NAMALWA (cell line): ENCODE measurements at places on chromosomes 5 and 9.
A peak's percentile ranks its signal among the peaks of the same experiment; 100 is the strongest.

GRCh38 chr9:121363622-121363961 lies 6.5 kb downstream of the STOM start:
- DNase-seq: no peak

DNA sequence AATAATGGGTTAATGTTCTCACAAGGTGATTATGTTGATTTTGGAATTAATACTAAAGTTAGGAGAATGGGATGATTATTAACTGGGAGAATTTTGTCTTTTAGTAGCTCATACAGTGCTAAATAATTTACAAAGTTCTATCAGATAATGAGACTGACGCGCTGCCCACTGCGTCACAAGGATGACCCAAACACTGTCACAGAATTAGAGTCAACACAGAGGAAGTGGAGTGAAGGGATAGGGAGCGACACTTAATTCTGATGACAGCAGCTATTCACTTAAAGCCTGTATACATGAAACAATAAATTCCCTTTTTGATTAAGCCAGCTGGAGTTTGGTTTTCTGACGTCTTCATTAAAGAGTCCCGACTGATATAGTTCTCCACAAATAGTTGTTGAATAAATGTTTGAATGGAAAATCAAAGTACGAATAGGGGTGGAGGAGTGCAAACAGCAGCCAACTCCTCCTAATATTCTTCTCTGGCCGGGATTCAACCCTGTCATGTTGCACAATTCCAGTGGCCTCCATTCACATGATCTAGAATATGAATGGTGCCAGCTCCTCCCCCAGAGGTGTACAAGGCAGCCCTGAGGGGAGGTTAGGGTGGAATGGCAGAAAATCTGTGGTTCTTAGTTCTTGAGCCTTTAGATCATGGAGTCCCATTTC lies 140.3 kb downstream of the PCSK1 start:
- DNase-seq: no peak

GRCh38 chr5:131541762-131542161 lies 93.3 kb downstream of the RAPGEF6 start:
- no peak for DNase-seq

GRCh38 chr5:149456597-149457392 lies 77.7 kb upstream of the IL17B start:
- DNase-seq: no peak

DNA sequence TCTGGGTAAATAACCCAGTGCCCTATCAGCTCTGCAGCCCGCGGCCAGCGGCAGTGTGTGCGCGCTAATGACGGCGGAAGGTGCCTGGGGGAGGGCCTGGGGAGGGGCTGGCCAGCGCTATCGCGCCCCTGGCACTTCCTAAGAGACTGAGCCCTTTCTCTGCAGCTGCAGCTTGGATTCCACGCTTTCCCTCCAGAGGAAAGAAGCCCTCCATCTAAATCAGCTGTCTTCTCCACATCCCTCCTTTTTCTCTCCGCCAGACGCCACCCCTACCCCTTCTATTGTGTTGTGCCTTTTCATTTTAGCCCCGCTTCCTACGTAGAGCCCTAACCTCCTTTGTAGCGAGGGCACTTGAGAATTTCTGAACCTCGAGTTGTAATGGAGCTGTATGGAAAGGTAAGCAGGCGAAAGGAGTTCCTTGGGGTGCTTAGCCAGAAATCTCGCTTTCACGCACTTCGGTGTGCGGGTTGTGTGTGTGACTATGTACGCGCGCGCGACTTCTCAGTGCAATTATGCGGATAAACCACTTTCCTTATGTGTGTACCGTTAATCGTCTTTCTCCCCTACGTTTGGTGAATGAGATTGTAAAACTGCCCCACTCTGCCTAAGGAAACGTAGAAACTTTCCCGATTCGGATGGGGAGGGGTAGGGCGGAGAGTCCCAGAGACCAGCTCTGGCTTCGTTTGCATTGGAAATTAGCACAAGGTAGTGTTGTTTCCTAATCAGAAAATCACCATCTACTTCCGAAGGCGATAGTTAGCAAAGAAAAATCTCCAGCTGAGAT lies 664 bp upstream of the RAB3C start:
- no peak for DNase-seq

- DNase-seq: no peak
Measured at GRCh38 chr9:128208946-128209669, 5.9 kb downstream of the DNM1 start.

GRCh38 chr5:78610163-78610583 lies 38.4 kb downstream of the LHFPL2 start:
- DNase-seq: no peak

GRCh38 chr9:104269996-104270963 lies 176.2 kb downstream of the SMC2 start:
- no peak for DNase-seq

DNA sequence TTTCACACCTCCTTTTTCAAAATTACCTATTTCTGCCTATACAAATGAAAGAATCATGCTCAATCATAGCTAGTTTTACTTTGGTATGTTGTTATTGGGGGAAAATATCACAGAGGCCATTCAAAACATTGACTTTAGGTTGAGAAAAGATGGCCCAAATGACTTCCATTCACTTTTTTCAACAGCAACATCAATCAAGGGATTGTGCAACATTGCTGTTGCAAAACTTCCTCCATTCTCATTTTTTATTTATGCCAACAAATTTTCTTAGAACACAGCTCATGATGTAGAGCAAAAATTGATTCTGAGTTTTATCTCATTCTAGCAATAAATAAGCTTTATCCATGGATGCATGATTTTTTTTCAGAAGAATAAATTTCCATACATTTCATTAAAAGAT lies 93.6 kb upstream of the RORB start:
- DNase-seq: no peak

GRCh38 chr9:98576354-98576753 lies 132.4 kb downstream of the GABBR2 start:
- DNase-seq: no peak

DNA sequence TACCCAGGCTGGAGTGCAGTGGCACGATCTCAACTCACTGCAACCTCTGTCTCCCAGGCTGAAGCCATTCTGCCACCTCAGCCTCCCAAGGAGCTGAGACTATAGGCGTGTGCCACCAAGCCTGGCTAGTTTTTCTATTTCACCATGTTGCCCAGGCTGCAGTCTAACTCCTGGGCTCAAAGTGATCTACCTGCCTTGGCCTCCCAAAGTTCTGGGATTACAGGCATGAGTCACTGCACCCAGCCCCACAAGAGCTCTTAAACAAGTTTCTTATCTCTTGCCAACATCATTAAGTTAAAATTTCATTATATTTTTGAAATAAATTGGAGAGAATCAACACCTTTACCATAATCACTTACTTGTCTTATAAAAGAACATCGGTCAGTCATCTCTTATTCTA lies 280.3 kb downstream of the ARHGEF28 start:
- no peak for DNase-seq

DNA sequence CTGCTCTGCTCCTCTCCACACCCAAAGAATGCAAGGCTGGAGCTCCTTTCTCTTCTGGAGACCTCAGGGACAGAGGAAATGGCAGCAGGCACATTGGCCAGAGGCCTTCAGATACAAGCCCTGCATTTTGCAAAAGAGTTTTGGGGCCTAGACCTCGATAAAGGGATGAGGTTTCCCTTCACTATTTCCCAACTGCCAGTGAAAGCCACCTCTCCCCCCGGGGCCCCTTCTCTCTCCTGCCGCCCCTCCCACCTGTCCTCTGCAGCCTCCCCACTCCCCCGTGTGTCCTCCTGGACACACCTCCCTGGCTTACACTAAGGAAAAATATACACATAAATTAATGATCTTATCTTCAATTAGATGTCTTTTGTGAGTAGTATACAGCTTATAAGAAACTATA lies 21.3 kb upstream of the LMNB1 start:
- no peak for DNase-seq

- DNase-seq: no peak
Measured at GRCh38 chr9:88221105-88221504, 82.8 kb upstream of the SPATA31C2 start.

GRCh38 chr5:172430354-172430753 lies 24.0 kb downstream of the SH3PXD2B start:
- DNase-seq: no peak

DNA sequence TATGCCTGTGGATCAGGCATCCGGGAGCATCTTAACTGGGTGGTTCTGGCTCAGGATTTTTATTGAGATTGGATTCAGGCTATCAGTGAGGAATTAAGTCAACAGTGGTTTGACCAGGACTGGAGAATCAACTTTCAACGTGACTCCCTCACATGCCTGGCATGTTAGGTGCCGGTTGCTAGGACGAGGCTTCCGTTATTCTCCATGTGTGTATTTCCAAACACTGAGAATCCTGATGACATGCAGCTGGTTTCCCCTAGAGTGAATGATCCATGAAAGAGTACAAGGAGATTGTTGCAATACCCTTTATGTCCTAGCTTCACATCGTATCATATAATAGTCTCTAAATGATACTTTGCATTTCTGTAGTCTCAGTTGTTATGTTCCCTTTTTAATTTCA lies 529.2 kb downstream of the ANXA1 start:
- DNase-seq: no peak

GRCh38 chr9:78599926-78600325 lies 303.0 kb downstream of the PSAT1 start:
- no peak for DNase-seq

DNA sequence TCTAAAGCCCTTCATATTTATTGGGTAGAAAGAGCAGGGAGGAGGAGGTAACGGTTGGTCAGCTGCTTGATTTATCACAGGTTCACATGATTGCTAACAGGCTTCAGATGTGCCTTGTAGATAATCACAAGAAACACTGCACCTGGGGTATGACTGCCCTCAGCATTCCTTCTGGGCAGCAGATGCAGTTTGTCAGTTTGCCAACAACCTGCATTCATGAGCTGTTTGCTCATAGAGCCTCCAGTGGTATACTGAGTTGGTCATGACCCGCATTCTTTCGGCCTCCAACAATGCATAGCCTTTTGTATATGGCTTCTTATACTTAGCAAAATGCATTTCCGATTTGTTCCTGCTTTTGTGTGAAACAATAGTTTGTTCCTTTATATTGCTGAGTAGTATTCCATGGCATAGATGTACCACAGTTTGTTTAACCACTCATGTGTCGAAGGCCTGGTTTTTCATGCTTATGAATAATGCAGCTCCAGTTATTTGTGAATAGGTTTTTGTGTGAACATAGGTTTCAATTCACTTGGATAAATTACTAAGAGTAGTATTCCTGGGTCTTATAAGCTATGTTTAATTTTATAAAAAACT lies 83.6 kb downstream of the ARHGEF28 start:
- DNase-seq: no peak

DNA sequence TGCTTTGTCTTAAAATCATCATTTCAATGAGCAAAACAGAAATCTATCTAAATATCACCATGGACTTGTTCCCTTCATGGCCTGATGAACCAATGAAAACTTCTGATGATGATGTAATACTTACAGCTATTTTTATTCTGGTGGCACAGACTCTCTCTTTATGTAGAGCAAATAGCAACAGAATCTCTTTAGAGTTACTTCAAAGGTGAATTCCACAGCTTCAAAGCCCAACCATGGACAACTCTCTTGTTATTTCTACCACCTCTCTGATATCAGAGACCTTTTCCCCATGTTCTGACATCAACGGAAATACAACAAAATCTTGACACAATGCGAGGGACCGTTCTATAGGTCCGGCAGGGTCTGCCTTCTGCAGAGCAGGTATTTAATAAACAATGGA lies 70.1 kb downstream of the RETREG1 start:
- DNase-seq: no peak

DNA sequence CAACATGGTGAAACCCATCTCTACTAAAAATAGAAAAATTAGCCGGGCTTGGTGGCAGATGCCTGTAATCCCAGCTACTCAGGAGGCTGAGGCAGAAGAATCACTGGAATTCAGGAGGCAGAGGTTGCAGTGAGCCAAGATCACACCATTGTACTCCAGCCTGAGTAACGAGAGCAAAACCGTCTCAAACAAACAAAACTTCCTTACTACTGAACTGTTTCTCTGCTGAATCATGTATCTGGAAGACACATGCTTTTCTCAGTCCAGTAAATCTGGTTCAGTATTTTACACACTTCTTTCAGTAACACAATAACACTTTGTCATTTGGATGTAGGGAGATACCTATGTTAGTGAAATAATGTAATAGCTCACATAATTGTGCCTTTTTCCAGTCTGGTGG lies 7.9 kb downstream of the TRMT10B start:
- no peak for DNase-seq

- DNase-seq: peak; percentile 16
Measured at GRCh38 chr5:154236536-154237375, 46.2 kb downstream of the GALNT10 start.

DNA sequence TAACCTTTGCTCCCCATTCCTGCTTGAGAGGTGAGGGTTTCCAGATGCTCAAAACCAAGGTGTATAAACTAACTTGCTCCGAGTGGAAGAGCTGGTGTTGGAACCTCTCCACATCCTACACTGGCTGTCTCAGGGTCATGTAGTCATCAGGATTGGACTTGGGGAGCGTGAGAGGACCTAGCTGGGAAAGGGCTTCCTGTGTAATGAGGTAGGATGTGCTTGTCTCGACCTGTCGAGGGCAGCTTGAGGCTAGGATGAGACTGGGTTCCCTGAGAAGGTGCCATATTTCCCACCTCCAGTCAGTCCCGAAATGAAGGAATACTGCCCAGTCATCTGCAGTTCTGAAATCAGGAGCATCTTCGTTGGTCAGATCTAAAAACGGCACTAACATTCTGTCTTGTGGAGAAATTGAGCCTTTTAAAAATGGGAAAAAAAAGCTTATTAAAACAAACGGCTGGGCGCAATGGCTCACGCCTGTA lies 1.3 kb downstream of the CCNI2 start:
- no peak for DNase-seq

GRCh38 chr5:171258737-171259415 lies 50.2 kb upstream of the TLX3 start:
- no peak for DNase-seq

DNA sequence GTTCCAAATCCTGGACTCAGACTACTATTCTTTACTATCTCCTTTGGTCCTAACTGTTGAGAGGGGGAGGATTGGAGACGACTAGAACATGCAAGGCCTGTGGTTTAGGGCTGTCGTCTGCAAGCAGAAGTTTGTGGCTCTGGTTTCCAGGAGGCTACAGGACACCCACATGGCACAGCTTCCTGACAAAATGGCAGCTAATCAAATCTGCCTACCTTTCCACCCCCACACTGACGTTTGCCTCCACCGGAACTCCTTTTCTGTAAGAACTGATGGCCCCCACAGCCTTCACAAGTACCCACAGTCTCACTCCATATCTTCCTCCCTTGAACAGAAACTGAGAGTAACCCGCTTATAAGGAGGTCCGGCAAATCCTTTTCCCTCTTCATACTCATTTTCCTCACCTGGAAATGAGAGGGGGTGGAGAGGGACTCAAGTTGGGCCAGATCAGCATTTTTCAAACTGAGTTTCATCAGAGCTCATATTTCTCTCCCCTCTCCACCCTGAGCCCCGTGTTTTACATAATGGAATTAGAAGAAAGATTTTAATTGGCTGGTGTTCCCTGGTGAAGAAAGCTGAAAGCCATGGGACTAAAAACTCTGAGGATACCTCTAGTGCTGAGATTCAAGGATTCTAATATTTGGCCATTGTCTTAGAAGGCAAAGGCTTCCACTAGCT lies 5.2 kb downstream of the SLC31A2 start:
- DNase-seq: no peak

DNA sequence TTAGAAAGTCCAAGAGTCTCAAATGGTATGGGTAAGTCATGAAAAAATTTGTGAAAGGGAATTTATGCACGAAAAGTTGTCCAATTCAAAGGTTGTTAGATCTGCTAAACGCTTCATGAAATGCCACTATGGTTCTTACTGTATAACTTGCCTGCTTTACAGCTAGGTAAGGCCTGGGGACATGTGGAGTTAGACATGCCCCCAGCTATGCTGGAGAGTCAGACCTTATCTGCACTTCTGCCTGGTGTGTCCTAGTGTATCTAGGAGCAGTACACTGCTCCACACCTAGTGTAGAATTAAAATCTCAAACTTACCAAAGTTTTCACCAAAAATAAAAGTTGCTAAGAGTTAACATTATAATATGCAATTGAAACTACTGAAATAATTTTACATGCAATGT lies 136.8 kb downstream of the MAPKAP1 start:
- no peak for DNase-seq
